T-cell (primary cell): ENCODE measurements at places on chromosomes 5 and 9. TPM values are rescaled to one million over a fixed set of nuclear protein-coding genes. Genes with fewer than 3 reads are reported as not detected.

The HTR4 gene
- not detected for total RNA-seq

The ADGRD2 gene
- total RNA-seq: not detected

The SLCO6A1 gene
- total RNA-seq: not detected

The LRRC19 gene
- not detected for total RNA-seq

The MAMDC4 gene
- 9.3 TPM for total RNA-seq

The FAXDC2 gene
- 0.43 TPM for total RNA-seq

The IFNA2 gene
- total RNA-seq: not detected

The ADAMTS6 gene
- total RNA-seq: 4.0 TPM

The OLFML2A gene
- 0.13 TPM for total RNA-seq

The IFNA21 gene
- total RNA-seq: not detected

The APBA1 gene
- total RNA-seq: 1.8 TPM

The PCDHGB5 gene
- 0.26 TPM for total RNA-seq

The FAF2 gene
- total RNA-seq: 27.7 TPM

The HMCN2 gene
- total RNA-seq: not detected
